CD4-positive, alpha-beta T cell treated with Interleukin-6 at 100 ng/mL for 8 hours (primary cell): ENCODE measurements at places on chromosomes 1 and 21.

DNA sequence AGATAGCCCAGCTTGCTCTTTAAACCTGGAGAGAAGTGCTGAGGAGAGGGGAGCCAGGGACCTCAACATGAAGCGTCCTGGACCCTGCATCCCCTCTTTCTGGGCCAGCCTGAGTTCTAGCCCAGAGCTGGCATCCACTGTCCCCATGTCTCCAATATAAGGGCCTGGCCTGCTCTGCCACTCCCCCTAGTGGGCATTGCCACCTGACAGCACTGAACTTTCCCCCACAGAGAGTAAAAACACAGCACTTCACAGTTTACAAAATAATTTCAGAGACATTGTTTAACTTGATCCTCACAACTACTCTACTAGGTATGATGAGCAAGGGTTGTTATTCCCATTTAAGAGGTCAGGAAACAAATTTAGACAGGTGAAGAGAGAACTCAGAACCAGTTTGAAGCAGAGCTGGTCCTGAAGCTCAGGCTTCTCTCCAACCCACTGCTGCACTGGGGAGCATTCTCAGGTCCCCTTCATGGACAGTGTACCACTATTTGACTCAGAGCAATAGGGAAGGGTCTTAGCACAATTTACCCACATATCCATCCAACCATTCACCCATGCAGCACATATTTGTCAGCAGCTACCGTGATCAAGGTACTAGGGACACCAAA lies 151.2 kb downstream of the DMRTA2 start:
- DNase-seq, result no peak

- no peak for DNase-seq
Observed at GRCh38 chr1:30034627-30035521, 688.5 kb downstream of the MATN1 start.

- no peak for DNase-seq
Observed at GRCh38 chr1:55056632-55056992, 17.3 kb downstream of the PCSK9 start.

DNA sequence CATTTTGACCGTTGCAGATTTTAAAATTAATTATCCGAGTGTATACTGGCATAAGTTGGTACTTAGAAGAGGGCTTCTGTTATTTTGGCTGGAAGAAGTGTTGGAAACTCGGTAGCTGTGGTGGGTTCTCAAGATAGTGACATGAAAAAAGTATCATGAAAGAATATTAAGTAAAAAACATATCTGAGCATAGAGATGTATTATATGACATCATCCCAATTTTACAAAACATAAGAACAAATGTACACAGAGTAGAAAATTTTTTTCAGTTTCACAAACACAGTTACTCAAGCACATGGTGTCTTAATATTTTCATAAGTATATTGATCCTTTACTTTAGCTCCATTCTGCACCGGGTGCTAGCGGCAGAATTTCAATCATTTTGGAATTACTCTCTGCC lies 684 bp downstream of the IFI16 start:
- DNase-seq, result no peak

DNA sequence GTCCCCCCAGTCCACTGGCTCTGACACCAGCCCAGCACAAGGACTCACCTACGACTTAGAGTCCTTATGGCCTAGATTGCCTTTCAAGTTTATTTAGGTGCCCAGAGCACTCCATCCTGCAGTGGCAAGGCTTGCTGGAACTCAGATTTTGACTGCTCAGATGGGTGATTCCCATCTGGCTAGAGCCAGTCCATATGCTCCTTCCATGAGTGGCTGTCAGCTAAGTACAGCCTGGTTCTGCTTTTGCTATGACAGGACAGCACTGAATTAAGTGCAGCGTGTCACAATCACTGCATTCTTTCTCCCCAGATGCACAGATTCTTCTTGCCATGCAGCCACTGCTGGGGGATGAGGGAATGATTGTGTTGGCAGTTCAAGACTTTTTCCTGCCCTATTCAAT lies 43.8 kb downstream of the GPR52 start:
- DNase-seq, result no peak

DNA sequence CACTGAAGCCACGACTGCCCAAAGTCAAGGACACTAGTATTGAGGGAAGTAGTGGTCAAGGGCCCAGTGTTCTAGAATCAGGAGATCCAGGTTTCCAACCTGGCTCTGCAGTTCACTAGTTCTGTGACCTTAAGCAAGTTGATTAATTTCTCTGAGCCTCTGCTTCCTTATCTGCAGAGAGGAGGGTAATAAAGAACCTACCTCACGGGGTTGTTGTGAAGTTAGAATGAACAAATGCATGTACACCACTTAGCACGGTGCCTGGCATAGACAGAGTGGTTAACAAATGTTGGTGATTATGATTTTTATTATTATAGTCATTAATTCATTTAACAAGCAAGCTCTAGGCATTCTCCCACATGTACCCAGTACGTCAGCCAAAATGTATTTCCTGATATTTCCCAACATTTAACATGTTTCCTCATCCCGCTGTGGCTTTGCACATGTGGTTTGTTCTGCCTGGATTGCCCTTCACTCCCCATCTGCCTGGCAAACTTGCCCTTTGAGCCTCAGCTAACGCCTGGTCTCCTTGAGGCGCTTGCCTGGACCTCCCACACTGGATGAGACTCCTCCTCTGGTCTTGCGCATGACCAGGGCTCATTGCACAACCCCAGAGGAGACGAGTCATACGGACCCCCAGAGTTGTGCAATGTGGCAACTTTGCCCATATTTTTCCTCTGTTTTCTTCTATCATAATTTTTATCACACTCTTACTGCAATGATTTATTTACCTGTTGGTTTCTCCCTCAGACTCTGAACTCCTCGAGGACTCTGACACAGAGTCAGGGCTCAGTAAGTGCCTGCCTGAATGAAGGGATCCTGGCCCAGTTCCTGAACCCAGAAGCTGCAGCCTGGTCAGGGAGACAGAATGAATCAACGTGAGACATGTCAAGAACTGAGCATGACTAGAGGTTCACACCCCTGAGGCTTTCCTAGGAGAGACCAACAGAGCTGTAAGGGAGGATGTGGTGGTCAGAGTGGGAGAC lies 20.7 kb upstream of the MFSD2A start:
- no peak for DNase-seq

DNA sequence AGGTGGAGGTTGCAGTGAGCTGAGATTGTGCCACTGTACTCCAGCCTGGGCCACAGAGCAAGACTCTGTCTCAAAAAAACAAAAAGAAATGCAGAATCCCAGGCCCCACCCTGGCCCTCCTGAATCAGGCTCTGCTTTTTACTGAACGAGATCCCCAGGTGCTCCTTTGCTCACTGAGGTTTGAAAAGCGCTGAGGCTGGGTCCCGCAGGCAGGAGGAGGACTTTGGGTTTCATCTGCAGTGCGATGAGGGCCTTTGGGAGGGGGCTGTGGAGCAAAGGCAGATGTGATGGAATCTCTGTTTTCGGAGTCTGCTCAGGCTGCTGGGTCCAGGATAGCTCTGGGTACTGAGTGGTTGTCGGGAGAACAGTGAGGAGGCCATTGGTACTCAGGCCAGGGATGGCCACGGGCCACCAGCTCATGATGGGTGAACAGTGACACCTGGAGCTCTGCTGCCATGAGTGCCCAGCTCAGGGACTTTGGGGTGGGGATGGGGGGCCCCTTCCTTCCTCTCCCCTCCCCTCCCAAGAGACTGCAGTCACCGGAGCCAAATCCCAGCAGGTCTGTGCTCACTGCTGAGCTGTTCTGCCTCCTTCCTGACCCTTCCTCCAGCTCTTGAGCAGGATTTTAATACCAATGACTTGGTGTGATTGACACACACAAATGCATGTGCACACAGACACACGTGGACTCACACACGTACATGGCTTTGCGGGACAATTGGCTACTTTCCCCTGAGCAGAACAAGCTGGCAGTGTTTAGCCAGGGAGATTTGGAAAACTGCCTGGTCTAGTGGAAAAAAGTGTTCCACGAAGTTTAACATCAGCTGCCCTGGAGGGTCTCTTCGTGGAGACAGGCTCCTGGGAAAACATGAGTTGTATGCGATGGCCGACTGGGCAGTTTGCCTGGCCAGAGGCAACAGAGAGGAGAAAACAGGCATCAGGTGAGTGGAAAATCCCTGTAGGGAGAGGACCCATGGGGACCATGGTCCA lies 3.6 kb upstream of the DHRS3 start:
- DNase-seq, result no peak
